SJCRH30 (cell line): ENCODE measurements at places on chromosomes 2 and 18. TPM values are rescaled to one million over a fixed set of nuclear protein-coding genes. Genes with fewer than 3 reads are reported as not detected.

DNA sequence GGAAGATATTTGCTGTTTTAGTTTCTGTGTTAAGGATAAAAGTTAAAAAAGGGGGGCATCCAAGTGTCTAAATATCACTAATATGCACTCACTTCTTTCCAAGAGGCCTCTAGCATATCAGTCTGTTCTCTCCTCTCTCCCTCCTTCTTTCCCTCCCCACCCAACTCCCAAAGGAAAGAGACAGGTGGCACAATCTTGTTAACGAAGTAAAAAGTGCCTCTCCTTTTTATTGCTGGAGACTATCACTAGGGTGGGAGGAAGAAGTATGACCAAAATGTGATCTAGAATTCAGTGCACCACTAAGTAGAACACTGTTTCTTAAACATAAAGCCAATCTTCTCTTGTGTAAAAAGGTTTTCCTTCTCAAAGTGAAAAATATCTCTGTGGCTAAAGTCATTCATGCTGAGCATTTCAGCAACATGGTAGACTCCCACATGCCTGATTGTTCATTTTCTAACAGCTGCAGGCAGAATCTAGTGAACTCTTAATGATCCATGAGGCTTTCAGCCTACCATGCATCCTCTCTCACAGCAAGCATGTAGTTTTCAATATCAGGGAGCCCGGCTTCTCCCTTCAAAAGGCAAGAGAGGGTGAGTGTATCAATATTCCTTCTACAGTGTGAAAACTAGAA lies 39.5 kb downstream of the RNU4ATAC start:
- H3K4me1 ChIP-seq: peaks cover 23% of the 10 kb centered on the region
- peak; percentile 16 for DNase-seq
- H3K4me3 ChIP-seq: no peak overlapping the region
- peak overlapping the region; percentile 54 for H3K27ac ChIP-seq
- no peaks in the 10 kb centered on the region for H3K36me3 ChIP-seq
- H3K27me3 ChIP-seq: no peaks in the 10 kb centered on the region

DNA sequence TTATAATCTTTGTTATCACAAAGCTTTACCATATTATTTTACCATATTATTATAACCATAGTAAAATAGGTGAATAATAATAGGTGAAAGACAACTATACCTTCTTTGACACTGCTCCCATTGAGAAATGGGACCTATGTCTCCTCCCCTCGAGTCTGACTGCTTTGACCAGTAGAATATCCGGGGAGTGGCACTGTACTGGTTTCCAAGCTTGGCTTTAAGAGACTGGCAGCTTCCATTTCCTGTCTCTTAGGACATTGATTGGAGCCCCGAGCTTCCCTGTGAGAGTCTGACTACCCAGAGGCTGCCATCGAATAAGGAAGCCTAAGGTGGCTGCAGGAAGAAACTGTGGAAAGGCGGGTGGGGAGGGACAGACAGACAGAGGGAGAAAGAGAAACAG lies 40.1 kb upstream of the PLEKHM3 start:
- H3K4me1 ChIP-seq: peaks cover 6% of the 10 kb centered on the region; the same call in 1 of the 2 replicates
- DNase-seq: no peak
- H3K4me3 ChIP-seq: no peak overlapping the region
- H3K36me3 ChIP-seq: no peaks in the 10 kb centered on the region

DNA sequence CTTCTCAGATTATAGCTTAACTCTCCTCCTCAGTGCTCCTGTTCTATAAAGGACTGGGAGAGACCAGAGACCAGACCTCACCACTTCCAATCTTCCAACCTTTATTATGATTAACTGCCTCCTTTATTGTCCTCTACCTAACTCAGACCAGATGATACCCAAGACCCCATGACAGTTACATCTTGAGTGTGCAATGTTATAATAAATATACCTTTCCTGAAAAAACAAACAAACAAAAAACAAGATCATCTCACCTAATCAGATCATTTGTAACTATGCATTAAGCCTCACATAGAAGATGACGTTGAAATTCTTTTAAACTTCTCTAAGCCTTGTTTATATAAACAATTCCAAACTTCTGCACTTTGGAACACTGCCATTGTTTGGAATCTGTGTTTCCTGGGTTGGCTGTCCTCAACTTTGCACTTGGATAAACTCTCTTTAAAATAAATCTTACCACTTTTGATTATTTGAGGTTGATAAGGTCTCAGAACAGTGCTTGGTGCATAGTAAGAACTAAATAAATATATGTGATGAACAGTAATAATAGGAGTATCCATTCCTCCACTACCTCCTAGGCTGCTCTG lies 342.7 kb downstream of the TDRD15 start:
- no peaks in the 10 kb centered on the region; the same call in 1 of the 2 replicates for H3K27me3 ChIP-seq
- H3K4me3 ChIP-seq: no peak overlapping the region
- no peak for DNase-seq
- peaks cover 31% of the 10 kb centered on the region for H3K4me1 ChIP-seq

DNA sequence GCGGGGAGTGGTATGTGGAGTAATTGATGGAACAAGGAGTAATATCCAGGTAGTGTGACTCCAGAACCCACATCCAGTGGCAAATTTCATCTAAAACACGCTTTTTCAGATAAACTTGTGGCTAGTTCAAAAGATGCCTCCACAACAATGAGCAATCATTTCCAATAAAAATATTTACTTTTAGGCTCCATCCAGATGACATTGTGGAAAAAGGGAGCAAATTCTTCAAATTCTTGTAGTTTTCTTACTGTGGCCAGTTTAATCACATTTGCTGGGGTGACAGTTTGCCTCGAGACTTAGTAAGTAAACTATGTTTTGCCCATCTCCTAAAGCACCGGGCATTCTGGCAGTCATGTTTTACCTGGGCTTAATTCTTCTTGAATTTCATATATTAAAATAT lies 243.6 kb downstream of the IRS1 start:
- no peak for DNase-seq
- H3K27me3 ChIP-seq: no peaks in the 10 kb centered on the region

SLC25A52 gene
- 0.20 TPM in 1 of 2 replicates, not detected in the other for total RNA-seq

CNTNAP5 gene
- not detected in 2 replicates for total RNA-seq

GALR1 gene
- not detected in 2 replicates for total RNA-seq
